ENCODE measurements at places on chromosomes 13 and 19.

DNA sequence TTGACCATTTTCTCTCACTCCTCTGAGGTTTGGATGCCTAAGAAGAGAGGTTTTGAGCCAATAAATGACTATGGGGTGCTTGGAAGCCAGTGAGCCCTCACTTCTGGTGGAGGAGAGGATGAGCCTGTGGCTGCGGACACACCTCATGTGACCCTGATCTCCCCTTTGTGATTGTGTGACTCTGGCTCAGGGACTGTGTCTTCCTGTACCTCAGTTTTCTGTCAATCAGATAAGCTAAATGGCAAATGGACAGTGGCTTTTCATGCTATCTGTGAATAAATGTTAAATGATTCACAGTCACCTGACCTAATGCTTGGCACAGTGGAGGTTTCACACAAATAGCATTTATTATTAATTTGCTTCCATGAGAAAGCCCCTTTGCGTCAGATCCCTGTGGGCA, 2.7 kb downstream of the PSG8 start:
- DNase-seq = no peak

- no peak for DNase-seq
These were observed 53.8 kb downstream of the ZDHHC20 start for GRCh38 chr13:21405309-21405708.

GRCh38 chr13:37446503-37446902, 152.1 kb downstream of the POSTN start:
- DNase-seq = no peak

DNA sequence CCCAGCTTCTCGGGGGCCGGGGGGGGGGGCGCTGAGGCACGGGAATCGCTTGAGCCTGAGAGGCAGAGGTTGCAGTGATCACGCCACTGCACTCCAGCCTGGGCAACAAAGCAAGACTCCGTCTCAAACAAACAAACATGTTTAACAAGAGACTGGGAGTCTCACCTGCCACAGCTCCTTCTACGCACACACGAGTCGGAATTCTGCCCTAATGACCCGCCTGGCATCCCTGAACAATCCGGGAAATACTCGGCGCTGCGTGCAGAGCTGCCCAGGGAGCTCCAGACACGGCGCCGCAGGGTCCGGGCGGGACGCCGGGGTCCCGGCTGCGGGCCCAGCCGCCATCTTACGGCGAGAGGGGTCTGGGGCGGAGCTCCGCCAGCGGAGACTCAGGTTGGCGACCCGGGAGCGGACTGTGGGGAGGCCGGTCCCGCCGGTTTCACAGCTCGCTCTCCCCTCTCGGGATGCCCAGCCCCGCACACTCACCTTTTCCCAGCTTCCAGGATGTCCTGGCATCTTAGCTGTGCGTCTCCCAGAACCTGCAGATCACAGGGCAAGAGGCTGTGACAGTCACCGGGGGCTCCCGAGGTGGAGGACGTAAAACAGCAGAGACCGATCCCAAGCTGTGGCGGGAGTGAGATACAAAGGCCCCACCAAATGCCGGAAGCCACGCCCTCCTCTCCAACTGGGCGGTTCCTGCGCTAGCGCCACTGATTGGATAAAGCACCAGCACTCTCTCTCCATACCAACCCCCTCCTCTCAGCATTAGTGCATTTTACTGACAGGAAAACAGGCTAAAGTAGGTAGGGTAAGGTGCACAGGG, 23.6 kb upstream of the ZNF724 start:
- DNase-seq = peak; percentile 96

DNA sequence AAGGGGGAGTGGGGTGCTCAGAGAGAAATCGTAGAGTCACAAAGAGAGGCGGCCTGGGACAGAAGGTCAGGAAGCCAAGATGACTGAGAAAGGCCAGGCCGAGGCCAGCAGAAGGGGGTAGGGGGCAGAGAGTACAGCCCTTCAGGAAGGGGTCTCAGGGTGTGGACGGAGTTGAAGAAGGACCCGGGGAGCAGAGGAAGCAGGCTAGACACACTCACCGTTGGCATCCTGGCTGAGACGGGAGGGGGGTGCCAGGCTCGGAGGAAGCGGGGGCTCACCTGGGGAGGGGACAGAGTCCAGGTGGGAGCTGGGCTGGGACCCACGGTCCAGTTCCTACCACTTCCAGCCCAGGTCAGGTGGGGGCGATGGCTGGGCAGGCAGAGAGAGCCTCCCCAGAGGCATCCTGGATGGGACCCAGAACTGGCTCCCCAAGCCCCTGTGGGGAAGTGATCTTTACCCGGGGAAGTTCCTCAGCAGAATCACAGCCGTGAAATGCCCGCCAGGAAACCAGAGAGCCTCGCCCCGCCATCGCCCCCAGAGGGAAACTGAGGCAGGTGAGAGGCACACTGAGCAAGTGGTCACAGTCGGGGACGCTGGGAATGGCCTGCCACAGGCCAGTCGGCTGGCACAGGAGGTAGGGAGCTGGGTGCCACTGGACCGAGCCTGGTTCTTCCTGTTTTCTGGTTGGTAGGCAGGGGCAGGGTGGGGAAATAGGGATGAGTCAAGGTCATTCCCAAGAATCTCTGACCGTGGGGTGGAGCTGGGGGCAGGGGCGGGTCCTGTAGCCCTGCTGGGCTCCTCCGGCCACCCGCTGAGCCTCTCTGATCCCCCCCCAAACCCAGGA, 1.4 kb downstream of the MATK start:
- DNase-seq = no peak

DNA sequence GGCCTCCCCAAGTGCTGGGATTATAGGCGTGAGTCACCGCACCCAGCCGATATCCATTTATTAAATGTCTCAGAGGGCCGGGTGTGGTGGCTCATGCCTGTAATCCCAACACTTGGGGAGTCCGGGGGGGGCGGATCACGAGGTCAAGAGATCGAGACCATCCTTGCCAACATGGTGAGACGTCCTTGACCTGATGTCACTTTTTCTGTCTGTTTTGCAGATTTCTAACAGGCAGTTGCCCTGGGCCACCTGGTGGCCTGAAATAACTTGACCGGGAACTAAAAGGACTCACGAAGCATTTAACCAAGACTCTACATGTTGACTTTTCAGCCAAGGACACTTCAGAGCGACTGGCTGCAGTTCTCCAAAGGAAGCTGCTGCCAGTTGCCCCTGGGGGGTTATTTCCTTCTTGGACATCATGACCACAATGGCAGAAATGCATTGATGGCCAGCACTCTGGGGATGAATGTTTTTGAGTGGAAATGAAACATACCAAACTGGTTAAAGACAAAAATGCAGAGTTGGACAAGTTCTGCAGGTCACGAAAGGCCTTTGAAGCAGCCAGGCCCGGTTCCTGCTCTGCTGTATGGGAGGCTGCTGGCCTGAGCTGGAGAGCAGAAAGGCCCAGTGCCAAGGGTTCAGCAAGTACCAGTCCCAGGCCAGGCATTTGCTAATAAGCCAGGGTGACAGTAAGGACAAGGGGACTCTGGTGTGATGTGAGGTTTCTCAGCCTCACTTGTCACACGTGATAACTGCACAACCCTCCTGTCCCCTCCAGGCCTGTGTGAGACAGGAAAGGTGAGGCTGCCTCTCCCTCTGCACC, 8.3 kb downstream of the ZNF837 start:
- DNase-seq = peak; percentile 18

DNA sequence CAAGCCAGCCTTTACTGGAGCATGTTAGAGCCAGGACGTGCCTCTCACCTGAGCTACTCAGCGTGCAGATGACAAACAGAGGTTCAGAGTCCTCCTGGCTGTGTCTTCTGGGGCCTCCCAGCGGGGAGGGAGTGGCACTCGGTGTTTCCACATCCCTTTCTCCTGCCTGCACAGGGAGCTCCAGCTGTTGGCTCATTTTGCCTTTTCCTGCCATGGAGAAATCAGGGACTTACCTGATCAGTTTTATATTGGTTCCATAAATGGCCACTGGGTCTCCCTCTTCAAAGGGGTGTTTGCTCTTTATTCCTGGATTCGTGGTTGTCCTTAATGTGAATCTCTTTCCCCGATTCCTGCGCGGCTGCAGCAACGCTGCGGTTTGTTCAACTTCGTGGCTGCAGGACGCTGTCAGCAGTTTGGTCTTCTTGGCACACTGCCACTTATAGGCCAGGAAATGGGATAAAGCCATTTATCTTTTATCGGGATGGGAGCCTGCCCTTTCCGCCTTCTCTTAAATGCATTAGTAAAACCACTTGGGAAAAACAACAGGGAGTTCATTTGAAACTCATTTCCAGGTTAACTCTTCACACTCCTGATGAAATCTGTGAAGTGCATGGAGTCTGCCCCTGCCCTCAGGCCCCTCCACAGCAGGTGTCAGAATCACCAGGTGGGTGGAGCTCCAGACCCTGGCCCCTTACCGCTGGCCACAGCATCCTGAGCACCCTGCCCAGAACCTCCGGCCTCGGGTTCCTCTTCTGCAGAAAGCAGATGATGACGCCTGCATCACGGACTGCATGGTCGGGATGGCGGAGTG, 39.8 kb upstream of the MCF2L start:
- peak; percentile 14 for DNase-seq

DNA sequence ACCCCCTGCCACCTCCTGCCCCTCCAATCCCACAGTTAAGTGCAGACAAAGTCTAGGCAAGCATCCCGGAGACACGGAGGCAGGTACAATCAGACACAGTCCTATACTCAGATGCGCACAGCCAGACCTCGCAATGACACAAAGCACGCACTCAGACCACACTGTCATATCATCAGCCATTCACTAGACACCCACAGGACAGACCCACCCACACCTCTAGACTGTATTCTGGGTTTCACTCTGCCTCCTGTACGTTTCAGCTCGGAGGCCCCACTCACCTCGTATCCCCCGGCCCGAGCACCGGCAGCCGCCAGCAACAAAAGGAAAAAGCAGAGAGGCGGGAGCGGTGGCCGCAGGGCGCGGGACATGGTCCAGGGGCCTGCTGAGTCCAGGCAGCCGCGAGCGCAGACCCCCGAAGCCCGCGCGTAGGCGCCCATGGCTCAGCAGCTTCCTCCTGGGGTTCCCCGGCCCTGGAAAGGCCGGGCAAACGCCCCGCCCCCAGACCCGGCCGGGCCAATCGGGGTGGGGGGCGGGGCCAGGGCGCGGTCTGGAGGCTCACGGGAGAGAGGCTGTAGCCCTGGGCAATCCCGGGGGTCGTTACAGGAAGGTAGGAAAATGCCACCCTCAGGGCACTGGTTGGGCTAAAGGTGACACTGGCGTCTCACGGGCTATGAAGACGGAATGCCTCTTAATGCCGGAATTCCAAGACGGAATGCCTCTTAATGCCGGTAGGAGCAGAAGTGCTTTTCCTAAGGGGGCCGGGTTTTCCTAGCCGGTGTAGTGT, at the start of the genes MAN2B1 and WDR83:
Gene MAN2B1 (minus strand): TSS at position 478 of the 784 bp plus-strand sequence. CDS start 41 bp downstream, at position 437.
Gene WDR83 (plus strand): TSS at position 543 of the 784 bp plus-strand sequence. CDS start 2,984 bp downstream, outside the sequence.
- peak; percentile 77 for DNase-seq

GRCh38 chr19:5001615-5002014, 32.7 kb downstream of the KDM4B start:
- DNase-seq = peak; percentile 82
